Subcutaneous preadipocyte (primary cell): ENCODE measurements at places on chromosomes 11 and 22. TPM values are rescaled to one million over a fixed set of nuclear protein-coding genes. Genes with fewer than 3 reads are reported as not detected.

The CHEK2 gene
- 23.5 and 25.8 TPM in 2 replicates for total RNA-seq

The MPZL2 gene
- total RNA-seq: not detected in 2 replicates

The CDC42BPG gene
- under 0.01 TPM in 2 replicates for total RNA-seq

The FAM181B gene
- total RNA-seq: not detected in 2 replicates

The FAM180B gene
- 0.37 TPM in 1 of 2 replicates, not detected in the other for total RNA-seq

The MMP13 gene
- total RNA-seq: not detected in 2 replicates
